GF-D8 (cell line): ENCODE measurements at places on chromosomes 16 and 17.

GRCh38 chr16:56424791-56425438 lies 430 bp downstream of the AMFR start:
- DNase-seq = no peak

GRCh38 chr16:88330971-88331890 lies 51.5 kb upstream of the ZNF469 start:
- no peak for DNase-seq

DNA sequence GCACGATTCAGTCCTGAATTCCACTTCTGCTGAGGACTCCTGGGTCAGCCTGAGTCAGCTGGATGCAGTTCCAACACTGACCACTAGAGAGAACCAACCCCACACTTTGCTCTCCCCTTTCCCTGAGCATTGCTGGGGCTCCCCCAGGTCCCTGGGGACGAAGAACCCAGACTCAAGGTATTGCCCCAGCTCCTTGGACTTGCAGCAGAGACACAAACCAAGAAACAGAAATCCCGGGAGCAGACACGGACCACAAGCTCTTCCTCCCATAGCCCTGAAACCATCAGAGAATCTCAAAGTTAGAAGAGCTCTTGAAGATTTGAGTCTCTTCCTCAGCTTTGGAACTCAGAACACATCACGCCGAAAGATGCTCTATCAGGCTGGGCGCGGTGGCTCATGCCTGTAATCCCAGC lies 678 bp upstream of the GH1 start:
- DNase-seq = no peak

DNA sequence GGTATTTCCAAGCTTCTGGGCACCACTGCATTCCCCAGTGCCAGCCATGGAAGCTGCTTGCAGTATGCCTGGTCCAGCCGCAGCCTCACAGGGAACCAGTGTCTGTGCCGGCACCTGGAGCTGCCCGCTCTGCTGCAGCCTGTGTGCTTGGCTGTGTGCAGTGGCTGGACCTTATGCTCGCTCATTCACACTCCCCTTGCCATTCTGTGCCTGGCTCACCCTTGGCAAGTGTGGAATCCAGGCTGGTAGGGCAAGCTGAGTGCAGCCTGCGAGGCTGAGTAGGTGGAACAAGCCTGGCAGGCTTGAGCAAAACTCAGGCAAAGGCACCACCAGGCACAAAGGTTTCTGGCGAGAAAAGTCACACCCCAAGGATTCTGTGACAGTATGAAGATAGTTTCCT lies 144.0 kb downstream of the MYO1D start:
- DNase-seq = no peak

DNA sequence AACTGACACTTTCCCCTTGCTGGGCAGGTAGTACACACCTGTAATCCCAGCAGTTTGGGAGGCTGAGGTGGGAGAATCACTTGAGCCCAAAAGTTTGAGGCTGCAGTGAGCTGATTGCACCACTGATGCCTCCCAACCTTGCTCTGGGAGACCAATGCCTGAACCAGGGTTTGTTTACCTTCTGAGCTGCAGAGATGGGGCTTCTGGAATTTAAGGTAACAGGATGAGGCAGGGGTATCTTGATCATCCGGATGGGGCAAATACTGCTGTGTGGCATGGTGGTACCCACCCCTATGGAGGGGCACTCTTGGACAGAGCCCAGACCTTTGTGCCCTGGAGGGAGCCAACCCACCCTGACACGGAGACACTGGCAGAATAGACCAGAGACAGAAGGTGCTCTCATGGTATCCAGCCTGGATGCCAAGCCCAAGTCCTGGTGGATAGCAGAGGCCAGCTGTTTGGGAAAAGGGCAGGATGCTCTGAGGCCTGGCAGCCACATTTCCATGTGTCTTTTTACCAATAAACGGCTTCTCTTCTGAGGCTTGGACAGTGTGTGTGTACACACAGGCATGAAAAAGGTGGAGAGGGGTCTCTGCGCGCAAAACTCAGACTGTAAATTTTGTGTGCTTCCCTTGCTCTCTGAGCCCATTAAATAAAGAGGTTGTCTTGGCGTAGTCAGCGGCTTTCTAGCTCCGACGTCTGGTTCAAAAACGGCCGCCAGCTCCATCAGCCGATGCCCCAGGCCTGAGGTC lies 4.4 kb downstream of the ZNF48 start:
- DNase-seq = no peak

DNA sequence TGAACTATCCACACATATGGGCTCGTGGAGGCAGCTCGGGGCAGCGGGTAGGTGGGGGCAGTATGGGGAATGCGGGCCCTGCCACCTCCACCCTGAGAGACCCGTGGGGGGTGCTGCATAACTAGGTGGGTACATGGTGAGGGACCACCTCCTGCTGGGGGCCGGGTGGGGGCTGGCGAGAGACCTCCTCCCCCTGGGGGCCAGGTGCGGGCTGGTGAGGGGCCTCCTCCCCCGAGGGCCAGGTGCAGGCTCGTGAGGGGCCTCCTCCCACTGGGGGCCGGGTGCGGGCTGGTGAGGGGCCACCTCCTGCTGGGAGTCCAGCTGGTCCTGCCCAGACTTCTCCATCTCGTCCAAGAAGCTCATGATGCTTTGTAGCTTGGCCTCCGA lies 25.4 kb downstream of the CEP131 start:
- no peak for DNase-seq

- DNase-seq = no peak
Observed at GRCh38 chr16:54437921-54438320, 151.3 kb upstream of the IRX3 start.

DNA sequence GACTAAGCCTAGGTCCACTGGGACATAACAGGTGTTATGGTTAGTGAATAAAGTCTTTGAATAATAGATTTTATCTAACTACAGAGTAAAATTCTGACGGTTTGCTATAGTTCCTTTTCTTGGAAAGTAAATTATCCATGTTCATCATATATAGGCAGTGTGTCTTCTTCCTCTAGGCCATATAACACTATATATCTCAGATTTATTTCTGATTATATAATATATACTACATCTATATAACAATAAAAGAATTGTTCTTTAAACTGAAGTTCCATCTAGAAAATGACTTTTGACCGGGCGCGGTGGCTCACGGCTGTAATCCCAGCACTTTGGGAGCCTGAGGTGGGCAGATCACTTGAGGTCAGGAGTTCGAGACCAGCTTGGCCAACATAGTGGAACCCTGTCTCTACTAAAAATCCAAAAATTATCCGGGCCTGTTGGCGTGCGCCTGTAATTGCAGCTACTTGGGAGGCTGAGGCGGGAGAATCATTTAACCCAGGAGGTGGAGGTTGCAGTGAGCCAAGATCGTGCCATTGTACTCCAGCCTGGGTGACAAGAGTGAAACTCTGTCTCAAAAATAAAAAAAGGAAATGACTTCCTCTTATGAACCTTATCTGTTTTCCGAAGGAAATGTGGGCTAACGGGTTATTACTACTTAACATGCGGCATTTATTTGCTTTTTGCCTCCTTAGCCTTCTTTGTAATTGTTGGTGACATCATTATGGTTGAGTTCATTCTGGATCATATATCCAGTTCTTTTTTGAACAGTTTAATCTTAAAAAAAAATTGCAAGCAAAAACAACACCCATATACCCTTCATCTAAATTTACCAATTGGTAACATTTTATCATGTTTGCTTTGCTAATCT lies 29.2 kb downstream of the NOL11 start:
- DNase-seq = peak; percentile 69

- no peak for DNase-seq
Observed at GRCh38 chr16:47198180-47198575, 54.4 kb upstream of the NETO2 start.

- peak; percentile 66 for DNase-seq
Observed at GRCh38 chr17:15238057-15238456, 27.1 kb downstream of the PMP22 start.

DNA sequence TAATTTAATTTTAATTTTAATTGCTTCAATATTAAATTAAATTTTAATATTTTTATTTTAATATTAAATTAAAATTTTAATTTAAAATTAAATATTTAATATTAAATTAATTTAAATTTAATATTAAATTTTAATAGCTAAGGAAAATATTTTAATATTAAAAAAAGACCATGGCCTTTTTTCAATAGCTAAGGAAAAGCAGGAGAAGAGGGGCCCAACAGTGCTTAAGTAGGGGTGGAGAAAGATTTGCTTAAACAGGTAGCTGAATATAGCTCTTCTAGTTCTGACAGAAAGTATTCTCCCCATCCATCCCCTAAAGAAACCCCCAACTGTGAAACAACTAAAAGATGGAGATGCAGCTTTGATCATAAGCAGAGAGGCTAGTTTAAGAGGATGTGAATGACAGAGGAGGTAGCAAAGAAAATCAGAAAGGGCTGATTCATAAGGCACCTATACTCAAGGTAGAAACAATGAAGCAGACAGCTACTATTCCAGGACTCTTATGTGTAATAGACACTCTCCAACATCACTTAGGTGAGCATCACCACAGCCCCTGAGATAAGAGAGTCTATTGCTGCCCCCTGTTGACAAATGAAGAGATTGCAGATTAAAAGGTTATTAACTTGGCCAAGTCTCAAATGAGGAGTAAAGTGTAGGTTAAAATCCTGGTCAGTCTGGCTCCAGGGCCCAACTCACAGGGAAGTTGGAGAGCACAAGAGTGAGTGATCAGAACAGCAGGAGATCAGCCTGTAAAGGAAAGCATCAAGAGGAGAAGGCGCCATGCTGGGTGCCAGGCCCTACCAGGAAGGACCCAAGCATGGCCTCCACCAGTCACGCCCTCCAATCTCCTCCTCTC lies 7.8 kb upstream of the RNASEK start:
- no peak for DNase-seq

- DNase-seq = no peak
Observed at GRCh38 chr17:53907435-53907834, 84.7 kb downstream of the KIF2B start.

GRCh38 chr17:27352448-27353032 lies 58.6 kb downstream of the WSB1 start:
- no peak for DNase-seq

DNA sequence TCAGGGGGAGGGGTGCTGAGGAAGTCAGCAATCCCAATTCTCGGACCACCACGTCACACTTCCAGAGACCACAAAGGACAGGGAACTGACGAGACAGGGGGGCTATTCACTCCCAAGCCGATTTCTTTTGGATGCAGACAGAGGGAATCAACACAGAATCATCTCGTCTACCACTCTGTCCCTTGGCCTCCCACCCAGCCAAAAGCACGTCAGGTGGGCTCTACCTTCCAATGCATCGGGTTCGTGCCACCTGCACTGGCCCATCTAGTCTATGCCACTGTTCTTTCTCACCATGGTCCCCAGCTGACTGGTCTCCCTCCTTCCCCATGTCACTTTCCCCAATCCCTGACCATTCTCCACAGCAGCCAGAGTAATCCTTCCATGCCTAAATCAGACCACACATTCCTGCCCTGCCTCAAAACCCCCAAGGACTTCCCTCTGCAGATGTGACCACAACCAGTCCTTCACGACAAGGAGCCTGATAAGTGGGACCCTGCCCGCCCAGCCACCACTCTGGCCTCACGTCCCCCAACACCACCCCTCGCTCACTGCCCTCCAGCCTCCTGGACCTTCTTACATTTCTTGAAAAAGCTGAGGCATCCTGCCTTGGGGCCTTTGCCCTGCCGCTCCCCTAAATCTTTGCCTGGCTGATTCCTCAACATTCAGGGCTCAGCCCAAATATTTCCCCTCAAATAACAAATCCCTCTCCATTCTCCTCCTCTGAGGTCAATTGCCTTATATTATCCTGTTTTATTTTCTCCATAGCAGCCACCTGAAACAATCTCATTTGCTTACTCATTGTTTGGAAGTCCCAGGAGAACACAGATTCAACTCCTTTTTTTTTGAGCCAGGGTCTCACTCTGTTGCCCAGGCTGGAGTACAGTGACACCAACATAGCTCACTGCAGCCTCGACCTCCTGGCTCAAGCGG lies 70.4 kb downstream of the IL21R start:
- DNase-seq = no peak
